Left ventricle myocardium inferior (tissue), 1 donor: ENCODE measurements at places on chromosomes 13 and 19.

- no peak for DNase-seq
These were observed 652 bp downstream of the CHERP start for GRCh38 chr19:16541526-16542044.

DNA sequence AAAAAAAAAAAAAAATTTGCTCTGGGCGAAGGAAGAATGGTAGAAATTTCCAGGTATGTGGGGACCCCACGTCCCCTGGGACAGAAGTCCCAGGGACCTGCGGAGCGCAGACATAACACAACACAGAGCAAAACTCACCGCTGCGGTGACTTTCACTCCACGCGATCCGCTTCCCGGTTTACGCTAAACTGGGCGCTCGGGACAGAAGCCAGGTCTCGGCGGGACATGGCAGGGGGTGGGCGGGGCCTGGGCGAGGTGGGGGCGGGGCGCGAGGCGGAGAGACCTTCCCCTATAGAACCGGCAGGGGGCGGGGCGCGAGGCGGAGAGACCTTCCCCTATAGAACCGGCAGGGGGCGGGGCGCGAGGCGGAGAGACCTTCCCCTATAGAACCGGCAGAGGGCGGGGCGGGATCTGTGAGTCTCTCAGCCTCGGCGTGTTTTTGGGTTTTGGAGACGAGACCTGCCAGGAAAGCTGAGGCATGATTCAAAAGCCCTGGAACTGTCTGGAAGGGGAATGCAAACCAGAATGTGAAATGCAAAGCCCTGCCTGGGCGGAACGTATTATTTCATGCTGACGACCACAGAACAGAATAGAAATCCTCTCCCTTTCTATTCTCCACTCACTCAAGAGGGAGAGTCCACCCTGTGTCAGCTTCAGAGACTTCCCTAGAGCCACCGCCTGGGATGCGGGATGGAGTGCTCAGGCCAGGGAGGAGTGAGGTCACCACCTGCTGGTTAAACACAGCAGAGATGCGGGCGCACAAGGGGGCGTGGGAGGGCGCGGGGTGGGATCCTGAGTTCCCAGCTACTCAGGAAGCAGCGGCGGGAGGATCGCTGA lies 20.2 kb upstream of the ERVV-1 start:
- peak; percentile 75 for DNase-seq

DNA sequence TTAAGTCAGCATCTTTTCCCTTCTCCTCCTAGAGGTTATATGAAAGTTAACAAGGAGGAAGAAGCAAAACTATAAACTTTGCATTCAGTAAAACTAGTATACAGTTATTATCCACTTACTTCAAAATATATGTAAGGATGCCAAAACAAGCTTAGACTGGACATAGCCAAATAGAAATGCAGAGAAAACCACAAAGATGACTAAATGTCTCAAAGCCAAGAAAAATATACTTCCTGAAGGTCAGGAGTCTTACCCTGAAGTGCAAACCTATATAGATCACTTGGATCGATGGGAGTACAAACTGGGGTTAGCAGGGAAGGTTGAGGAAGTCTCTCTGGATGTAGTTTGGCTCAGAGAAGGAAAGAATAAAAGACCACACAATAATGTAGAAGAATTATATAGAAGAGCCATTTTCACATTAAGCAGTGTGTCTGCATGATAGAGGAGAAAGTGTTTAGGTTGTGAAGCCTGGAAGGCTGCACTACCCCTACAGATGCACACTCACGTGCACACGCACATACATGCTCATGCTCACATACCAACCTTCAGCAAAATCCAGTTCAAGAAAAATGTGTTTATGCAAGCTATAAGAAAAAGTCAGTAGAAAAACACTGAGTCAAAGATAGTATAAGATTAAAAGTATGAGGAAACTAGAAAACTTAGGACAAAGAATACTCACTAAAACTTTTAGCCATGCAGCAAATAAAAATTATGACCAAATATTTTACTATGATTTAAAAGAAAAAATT lies 112.1 kb upstream of the RXFP2 start:
- DNase-seq = no peak

GRCh38 chr19:8571006-8571411 lies 6.2 kb downstream of the MYO1F start:
- DNase-seq = peak; percentile 27

DNA sequence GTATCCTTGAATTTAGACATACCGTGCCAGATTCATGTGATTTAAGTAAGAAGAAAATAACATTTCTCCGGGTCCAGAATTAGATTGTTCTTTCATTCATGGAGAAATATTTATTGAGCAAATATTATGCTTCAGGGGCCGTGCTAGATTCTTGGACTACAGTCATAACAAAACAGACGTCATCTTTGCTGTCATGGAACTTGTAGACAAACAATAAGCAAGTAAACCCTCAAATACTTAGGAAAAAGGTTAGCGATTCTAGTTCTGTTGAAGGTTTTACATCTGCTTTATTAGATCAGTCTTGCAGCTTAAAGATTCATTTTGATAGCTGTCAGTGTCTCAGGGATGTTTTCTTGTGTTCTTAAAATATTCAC lies 16.9 kb downstream of the ZNF507 start:
- DNase-seq = no peak

- no peak for DNase-seq
These were observed 434.7 kb downstream of the DIAPH3 start for GRCh38 chr13:59728896-59729545.

GRCh38 chr19:46058778-46059177 lies 18.0 kb upstream of the IGFL4 start:
- DNase-seq = no peak
